ENCODE measurements at places on chromosomes 16 and 17. TPM values are rescaled to one million over a fixed set of nuclear protein-coding genes. Genes with fewer than 3 reads are reported as not detected.

GRCh38 chr16:46404028-46404427 lies 217.2 kb downstream of the SHCBP1 start:
- no peak for DNase-seq

- no peak for DNase-seq
These were observed 20.5 kb upstream of the ERN1 start for GRCh38 chr17:64150237-64151015.

DNA sequence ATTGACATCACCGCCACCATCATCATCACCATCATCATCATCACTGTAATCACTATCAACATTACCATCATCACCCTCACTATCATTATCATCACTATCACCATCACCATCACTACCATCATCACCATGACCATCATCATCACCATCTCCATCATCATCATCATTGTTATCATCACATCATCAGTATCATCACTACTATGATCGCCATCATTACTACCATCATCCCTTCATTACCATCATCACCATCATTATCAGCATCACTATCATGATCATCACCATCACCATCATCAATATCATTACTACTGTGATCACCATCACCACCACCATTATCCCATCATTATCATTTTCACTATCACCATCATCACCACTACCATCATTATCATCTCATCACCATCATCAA lies 368.3 kb downstream of the SEC14L1 start:
- DNase-seq: no peak

DNA sequence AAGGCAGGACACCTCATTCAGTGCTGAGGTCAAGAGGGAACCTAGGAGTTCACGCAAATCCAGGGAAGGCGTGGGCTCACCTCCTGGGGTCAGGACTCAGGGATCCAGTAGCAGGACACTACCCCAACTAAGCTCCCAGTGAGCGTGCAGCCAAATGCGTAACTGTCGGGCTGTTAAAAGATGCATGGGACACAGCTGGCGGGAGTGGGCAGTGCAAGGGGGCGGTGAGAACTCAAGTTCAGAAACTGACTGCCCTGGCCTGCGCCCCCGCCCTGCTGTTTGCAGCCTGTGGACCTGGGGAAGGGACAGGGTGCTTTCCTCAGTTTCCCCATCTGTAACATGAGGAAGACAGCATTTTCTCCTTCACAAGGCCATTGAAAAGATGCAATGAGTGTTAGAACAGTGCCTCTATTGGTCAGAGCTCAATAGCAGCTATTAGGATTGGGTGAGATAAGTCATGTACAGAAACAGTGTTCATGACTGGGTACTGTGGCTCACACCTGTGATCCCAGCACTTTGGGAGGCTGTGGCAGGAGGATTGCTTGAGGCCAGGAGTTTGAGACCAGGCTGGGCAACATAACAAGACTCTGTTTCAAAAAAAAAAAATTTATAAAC lies 20.2 kb downstream of the CDIPT start:
- no peak for DNase-seq

DNA sequence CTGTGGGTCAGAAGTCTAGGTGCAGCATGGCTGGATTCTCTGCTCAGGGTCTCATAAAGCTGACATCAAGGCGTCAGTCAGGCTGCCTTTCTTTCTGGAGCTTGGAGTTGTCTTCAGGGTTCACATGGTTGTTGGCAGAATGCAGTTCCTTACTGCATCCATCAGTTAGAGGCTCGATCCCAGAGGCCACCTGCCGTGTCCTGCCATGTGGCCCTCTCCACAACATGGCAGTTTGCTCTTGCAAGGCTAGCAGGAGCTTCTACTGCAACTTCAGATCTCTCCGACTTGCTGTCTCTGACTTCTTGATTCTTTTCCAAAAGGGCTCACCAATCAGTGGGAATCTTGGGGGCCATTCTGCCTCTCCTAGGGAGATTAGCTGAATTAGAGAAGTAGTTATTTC lies 11.9 kb downstream of the PITPNC1 start:
- no peak for DNase-seq

GRCh38 chr17:10666906-10667305 lies 9.8 kb upstream of the MYH3 start:
- no peak for DNase-seq

DNA sequence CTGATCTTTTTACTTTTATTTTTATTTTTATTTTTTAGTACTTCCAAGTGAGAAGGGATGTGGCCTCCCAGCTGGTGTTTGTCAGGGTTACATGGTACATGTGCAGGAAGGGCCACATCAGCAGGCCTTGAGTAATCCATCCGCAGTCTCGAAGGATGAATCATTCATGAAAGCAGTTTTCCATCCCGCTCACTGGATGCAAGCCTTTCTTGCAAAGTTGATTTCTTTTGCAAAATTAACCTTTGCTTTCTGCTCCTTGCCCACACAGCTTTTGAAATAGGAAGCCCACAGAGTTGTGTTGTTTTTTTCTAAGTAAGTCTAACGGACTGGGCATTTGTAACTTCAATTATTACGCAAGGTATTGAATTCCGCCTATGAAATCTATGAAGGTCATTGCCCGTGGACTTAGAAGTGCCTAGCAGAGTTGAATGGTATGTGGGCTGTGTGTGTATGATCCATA lies 157.4 kb downstream of the PRKCA start:
- no peak for DNase-seq

DNA sequence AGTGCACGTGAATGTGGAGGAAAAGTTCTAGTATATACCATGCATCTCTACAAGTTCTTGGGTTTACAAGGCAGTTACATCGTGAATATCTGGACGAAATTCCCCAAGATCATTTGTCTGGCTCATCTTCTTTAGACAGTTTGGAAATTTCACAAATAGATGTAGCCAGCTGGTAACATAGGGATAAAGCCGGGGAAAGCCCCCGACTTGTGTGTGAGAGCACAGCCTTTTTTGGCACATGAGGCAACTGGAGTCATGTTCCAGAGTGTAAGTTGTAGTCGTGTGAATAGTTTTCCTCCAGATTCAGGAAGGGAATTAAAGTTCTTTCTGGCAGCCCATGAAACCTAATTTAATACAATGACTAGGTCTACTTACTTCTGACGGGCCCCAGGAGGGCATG lies 62.3 kb downstream of the MARCHF10 start:
- DNase-seq: no peak

DNA sequence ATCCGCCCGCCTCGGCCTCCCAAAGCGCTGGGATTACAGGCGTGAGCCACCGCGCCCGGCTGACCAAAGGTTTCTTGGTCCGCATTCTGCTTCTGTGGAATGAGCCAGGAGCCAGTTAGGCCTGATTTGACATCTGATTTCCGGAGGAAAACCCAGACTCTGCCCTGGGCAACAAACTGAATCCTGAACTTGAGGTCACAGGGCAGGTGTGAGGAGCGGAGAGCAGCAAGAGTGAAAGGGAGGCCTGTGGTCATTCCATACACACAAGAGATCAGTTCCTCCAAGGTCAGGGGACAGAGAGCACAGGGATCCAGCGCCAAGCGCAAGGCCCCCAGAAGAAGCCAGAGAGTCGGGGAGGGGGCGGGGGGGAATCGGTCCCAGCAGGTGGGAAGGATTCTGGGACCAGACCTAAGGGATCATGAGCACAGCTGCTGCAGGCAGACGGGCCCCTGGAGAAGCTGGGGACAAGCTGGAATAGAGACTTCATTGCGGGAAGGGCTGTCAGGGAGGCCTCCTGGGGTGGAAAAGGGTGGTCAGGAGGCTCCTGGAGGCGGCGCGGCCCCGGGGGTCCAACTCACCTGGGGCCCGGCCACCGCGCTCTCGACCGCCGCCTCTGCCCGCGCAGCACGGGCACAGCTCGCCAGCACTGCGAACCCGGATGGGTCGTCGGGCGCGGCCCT lies 436 bp downstream of the SHPK start:
- no peak for DNase-seq

- no peak for DNase-seq
These were observed 449.5 kb upstream of the CDH5 start for GRCh38 chr16:65916995-65917394.

- no peak for DNase-seq
These were observed 31.4 kb downstream of the CACNA1H start for GRCh38 chr16:1184156-1184868.

DNA sequence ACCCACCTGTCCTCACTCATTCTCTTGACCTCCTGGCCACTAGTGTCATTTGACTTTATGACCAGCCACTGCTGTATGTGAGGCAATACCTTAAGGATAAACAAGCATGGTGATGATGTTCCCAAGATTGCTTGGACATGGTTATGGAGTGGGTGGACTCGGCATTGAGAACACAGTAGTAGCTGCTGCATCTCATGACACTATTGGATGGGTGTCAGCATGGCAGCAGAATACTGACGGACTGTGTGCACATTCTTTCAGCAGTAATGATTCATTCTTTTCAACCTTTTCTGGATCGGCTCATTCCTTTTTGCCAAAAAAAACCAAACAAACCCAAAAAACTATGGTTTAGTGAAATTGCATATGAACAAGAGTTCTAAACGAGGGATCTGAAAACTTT lies 13.5 kb downstream of the SPECC1 start:
- no peak for DNase-seq

DNA sequence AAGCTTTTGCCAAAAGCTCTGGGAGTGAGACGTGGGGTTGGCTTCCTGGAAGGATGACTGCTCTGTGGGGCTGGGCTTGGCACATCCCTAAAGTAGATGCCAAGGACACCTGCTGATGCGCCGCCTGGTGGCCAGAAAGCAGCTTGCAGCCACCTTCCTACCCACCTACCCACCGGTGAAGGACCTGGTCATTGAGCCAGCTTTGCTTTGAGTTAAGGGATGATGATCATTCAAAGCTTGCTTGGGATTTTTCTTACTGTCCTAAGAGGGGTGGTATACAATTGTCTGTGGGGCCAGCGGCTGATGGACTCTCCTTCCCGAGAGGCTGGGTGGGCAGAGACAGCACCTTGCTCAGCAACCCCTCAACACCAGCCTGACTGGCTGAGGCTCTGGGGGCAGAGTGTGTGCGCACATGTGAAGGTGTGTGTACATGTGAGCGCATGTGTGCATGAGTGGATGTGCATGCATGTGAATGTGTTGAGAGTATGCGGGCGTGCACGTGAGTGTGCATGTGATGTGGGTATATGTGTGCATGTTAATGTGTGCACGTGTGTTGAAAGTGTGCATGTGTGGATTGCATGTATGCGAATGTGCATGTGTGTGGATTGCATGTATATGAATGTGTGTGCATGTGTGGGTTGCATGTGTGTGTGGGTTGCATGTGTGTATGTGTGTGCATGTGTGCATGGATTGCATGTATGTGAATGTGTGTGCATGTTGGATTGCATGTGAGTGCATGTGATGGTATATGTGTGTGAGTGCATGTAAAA lies 18.6 kb downstream of the C1QTNF1 start:
- peak; percentile 86 for DNase-seq

GRCh38 chr16:15141586-15141985 lies 47.5 kb upstream of the RRN3 start:
- DNase-seq: no peak

Gene USP43
- 0.72 TPM for total RNA-seq

Gene DBNDD1
- total RNA-seq: 3.5 TPM

GRCh38 chr16:56919099-56919800 lies 12.7 kb upstream of the HERPUD1 start:
- DNase-seq: no peak

- DNase-seq: no peak
These were observed 323.4 kb upstream of the KIF2B start for GRCh38 chr17:53499277-53499676.

Gene CCDC40
- 3.5 TPM for total RNA-seq

DNA sequence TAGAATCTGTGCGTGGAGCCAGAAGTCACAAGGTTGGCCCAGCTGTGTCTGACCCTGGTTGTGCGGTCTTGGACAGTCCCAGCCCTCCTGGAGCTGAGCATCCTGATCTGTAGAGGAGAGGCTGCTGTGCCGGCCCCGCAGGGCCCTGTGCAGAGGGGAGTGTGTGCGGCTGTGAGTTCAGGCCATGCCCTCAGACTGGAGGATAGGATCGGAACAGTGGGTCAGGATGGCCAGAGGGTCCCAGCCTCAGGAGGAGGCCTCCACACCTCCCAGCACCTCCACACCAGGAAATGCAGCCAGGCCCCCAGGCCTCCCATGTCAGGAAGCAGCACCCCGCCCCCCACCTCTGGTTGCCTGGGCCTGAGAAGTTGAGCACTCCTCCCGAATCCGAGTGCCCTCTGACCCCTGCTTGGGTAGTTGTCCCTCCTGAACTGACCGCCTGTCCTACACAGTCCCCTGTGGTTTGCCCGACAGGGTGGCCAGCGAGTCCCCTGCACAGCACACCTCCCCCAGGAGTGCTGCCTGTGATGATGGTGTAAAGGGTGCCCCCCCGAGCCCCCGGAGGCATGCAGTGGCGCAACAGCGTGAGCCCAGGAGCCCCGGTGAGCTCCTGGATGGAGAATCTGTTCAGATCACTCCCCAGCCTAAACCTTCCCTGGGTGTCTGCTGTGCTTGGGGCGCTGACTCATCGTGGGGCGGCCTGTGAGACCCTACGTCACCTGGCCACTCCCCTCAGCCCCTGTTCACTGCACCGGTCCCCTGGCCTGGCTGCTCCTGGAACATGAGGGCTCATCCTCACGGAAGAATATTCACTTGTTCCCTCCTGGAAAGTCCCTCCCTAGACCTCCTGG lies 285.2 kb downstream of the SEC14L1 start:
- DNase-seq: no peak

Gene CUEDC1
- total RNA-seq: 25.7 TPM

DNA sequence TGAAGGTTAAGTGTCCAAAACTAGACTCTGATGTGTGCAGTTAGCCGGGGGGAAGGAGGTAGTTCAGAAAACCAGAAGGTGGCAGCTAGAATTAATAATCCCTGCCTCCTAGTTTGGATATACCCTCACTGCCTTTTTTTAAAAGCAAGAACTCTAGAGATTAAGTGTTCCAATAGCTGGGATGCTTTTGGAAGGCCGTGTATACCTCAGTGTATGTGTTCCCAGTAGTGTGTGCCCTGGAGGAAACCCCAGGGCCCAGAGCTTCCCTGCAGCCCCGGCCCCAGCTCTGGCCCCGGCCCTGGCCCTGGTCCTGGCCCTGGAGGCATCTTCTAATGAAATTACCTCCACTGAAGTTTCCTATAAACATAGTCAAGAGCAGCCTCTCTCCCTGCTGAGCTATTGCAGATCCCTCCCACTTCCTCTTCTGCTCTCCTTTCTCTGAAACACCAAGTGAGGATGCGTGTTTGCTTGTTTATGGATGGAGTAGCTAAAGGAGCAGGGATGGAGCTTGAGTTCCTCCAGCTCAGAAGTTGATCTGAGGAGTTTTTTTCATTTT lies 130.7 kb downstream of the PRKCA start:
- DNase-seq: no peak

Gene ASGR2
- total RNA-seq: 1.6 TPM

Gene DOC2B
- total RNA-seq: 4.9 TPM

Gene TLE7
- total RNA-seq: not detected

DNA sequence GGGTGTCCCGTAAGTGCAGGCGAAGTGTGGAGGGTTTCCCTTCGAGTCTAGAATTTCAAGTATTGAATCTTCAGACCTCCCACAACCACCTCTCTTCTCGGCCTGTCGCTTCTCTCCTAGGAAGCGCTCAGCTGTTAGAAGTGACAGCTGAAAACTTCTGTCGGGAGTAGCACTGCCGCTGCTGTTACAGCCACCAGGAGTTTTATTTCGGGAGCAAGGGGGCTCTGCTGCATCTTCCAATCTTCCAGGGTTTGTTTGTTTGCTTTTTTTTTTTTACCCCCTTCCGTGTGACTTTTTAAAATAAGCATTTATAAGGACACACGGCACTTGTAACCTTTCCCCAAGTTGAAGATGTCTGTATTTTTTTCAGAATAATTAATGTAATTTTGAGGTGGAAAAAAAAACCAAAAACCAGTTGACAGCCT lies 767 bp downstream of the RPS6KB1 start:
- DNase-seq: no peak

GRCh38 chr16:29875206-29875605 lies 12.2 kb upstream of the CDIPT start:
- DNase-seq: no peak

Gene ATP2C2
- 1.3 TPM for total RNA-seq

GRCh38 chr17:75878174-75878998 lies at the start of gene TRIM47:
TRIM47 (minus strand) TSS chr17:75878581; CDS start chr17:75878548, 33 bp downstream.
- no peak for DNase-seq

Gene ATP2A3
- total RNA-seq: 2.9 TPM

Data from omental fat pad (tissue), 4 donors.